ENCODE measurements at places on chromosomes 3 and 15.

DNA sequence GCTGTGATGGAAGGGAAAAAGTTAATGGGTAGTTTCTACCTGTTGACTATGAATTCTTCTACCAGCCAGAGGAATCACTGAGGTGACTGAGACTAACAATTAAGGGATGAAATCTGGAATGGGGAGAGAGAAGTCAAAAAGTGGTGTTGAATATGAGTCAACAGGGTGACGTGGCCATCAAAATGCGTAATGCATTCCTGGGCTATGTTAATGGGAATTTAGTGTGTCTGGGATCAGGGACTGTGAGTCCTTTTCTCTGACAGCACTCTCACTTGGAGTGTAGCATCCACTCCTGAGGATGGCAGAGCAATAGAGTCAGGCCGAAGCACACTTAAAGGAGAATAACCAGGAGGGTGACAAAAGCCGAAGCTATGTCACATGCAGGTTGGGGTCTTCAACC is 60.4 kb downstream of the MESD start:
- DNase-seq: no peak

DNA sequence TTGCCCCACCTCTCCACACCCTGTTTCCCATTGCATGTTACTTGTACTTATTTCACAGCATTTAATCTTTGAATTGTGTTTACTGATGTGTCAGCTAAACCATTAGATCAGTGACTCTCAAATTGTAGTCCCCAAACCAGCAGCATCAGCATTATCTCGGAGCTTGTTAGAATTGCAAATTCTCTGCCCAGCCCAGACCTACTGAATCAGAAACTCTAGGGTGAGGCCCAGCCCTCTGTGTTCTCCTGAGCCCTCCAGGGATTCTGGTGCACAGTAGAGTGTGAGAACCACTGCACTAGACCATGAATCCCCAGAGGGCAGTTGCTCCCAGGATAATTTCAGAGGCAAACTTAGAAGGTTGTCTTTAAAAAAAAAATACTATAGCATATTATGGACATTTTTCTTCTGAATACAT is 13.0 kb downstream of the PLD1 start:
- DNase-seq: no peak

DNA sequence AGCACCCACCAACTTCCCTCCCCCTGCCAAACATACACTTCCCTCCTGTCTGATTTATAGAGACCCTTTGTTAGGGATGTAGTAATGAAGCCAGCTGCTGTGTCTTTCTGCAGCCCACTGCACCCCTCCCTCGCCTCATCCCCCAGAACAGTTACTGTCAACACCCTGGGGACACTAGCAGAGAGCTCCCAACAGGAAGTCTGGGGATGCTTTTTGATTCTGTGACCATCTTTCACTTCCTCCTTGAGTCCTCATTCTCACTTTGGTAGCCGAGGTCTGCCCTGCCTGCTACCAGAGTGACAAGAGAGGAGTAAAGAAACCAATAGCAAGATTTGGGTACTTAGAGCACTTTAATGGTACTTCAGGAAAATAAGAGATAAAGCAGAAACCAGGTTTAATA is 201.6 kb downstream of the SATB1 start:
- DNase-seq: no peak

- DNase-seq: no peak
Measured at GRCh38 chr3:65836047-65836446, 202.7 kb downstream of the MAGI1 start.

DNA sequence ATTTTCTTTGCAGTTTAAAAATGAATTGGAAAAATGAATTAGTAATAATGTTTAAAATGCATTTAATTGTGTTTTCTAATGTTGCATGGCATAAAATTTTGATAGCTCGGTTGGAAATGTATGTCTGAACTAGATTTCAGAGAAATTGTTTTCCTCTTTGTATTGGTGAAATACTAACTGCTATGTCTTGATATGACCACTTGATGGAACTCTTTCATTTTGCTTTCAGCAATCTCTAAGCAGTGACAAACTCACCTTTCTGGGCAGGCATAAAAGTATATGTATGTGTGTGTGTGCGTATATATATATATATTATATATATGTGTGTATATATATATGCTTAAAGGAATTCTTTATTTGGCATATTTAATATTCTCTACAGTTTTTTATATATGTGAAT is 239.3 kb upstream of the ZNF717 start:
- DNase-seq: no peak

DNA sequence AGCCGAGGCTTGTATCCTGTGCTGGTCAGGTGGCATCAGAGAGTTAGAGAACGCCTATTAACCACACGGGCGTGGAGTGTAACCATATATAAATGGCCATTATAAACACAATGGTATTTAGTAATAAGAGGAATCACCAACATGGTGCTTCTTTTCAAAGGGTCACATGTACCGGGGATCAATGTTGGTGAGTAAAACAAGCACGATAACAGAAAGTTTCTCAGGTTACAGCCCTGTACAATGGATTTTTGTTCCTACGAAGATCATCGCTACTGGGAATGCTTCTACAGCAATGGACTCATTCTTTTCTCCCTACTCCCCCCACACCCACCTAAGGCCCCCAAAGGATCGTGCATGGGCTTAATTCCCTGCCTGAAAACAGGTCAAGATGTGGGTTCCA is 42.5 kb downstream of the MEIS2 start:
- DNase-seq: no peak

All from Right ventricle myocardium inferior (tissue), 1 donor.